ENCODE measurements at places on chromosomes 3 and 15.
A peak's percentile ranks its signal among the peaks of the same experiment; 100 is the strongest.

DNA sequence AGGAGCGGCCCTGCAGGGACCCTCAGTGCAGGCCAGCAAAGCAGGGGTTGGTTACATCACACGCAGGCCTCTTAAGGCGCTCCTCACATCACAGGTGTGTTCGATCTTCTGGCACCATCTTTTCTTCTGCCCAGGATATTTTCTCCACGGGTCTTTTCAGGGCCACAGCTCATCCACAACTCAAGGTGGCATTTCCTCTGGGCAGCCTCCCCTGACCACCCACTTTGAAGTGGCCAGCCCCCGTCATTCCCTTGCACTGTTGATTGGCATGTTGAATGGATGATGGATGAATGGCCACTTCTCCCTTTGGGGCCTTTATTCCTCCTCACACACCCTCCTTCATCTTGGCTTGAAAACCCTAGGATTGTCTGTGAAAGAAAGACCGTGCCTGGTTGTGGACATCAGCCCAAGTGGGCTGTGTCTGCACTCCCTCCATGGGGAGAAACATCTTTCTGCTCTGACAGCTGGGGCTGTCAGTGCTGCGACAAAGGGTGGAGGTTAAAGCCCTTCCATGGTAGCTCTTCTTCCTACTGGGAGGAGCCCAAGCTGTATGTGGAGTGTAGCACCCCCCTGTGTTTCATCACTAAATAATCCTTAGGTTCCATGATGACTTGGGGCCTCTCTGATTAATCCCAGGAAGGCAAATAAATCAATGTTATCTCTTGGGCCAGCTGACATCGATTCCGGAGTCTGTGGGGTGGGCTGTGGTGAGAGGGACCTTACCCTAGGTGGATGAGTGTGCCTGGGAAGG is 102.5 kb downstream of the EPHB1 start:
- DNase-seq: no peak

DNA sequence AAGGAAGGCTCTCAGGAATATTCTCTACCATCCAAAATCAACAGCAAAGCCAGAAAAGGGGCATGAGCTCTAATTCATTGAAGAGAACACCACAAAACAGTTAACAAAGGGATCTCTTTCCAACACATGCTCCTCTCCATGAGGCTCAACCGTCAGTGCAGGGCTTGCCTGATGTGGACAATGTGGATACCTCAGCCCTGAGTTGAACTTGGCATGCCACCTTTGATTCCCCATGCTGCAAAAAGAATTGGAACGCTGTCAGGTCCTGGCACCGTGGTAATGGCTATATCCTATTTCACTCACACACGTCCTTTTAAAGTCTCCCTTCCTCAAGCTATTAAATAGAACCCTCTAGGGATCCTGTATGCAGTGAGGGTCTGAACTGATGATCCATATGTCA is 30.7 kb upstream of the IP6K2 start:
- no peak for DNase-seq

DNA sequence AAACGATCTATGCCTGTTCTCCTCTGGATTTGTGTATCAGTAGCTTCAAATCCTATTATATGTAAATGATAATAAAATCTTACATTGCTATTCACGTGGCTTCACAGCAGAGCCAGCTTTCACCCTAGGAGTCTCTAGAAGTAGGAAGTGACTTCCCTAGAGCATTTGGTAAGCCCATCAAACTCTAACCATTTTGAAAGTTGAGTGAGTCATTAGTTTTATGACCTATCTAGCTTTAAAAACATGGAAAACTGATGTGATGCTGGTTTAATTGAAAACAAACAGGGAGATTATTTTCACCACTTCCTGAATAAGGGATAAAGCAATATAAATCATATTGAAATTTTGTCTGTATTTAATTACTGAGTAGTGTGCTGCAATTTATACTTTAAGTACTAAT is 275.2 kb downstream of the EPHA6 start:
- no peak for DNase-seq

DNA sequence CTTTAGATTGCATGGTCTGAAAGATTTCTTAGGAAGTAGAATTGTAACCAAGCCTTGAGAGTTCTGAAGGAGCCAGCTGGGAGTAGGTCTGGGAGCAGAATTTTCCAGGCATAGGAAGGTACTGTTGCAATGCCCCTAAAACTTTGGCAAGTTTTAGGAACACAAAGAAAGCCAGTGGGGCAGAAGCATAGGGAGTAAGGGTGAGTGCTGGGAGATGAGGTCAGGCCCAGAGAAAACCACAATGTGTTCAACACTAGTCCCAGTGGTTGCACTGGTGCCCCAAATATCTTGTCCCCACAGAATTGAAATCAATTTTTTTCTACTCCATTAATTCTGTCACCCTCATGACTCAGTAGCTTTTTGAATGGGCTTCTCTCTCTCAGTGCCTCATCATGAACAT is 120.7 kb upstream of the GALNT15 start:
- DNase-seq: no peak

DNA sequence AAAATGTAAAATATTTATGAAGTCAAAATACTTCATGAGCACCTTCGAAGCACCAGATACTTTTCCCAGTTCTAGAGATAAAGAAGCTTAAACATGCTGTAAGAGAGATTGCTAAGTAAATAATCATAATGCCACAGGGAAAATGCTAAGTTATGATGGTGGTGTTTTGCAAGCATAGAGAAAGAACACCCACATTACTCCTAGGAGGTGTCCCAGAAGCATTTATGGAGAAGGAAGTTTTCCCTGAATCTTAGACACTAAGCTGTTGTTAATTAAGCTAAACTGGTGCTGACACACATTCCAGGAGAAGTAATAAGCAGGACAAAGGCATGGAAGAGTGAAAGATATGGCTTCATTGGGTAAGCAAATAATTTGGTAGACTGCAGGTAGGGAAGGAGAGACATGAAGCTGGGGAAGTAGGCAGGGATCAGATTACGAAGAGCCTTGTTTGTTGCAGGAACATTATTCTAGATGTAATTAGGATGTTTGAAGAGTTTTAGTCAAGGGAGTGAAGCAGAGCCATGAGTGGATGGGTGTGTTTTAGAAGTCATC is 40.4 kb upstream of the CHMP2B start:
- no peak for DNase-seq

DNA sequence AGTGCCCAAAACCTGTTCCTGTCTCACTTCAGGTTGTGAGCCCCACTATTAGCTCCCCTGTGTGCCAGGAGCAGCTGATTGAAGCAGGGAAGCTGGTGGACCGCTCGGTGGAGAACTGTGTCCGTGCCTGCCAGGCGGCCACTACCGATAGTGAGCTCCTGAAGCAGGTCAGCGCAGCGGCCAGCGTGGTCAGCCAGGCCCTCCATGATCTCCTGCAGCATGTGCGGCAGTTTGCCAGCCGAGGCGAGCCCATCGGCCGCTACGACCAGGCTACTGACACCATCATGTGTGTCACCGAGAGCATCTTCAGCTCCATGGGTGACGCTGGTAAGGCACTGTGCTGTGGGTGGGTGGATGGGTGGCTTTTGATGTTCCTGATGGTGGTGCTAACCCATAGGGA is 334.1 kb upstream of the TPM1 start:
- DNase-seq: no peak

GRCh38 chr15:84749111-84749991 is 959 bp downstream of the ZNF592 start:
- DNase-seq: no peak

- DNase-seq: no peak
Measured at GRCh38 chr15:48981941-48982340, 18.2 kb upstream of the SHC4 start.

DNA sequence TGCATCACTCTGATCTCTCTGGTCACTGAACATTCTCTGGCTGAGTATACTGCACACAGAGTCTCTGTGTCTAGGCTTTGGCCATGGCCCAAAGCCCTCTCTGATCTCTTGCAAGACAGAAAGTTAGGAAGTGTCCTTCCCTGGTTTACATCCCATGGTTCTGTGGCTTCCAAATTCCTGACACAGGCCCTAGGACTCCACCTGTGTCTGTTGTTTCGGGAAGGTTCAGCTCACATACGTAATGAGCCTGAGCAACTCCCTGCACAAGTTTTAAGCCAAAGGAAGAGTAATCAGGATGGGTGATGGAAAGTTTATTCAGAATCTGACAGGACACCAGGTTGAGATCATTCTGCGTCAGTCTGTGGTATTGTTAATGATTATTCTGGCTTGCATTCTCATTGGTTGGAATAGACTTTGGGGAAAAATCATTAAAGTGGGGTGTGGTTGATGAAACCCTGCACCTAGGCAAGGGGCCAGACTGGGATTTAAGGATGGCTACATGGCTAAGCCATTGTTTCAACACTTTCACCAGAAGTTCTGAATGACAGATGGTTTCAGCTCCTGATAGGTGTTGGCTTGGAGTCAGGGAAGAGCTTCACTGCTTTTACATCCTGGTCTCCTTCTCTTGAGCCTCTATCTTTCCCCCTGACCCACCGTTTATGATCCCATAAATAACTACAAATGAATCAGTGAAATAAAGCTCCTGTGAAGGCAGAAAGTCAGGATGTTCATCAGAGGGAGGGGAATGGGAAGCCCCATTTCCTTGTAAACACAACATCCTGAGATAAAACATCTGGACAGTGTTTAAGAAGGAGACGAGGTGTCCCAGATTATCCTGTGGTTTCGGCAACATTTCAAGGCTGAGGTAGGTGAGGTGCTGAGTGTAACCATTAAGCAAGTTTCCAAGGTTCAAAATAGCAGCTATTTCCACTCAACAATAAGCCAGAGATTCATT is 14.1 kb downstream of the LCMT2 start:
- no peak for DNase-seq

- no peak for DNase-seq
Measured at GRCh38 chr3:108538083-108538482, 27.7 kb upstream of the MYH15 start.

GRCh38 chr3:27279123-27279522 is 90.1 kb downstream of the NEK10 start:
- no peak for DNase-seq

DNA sequence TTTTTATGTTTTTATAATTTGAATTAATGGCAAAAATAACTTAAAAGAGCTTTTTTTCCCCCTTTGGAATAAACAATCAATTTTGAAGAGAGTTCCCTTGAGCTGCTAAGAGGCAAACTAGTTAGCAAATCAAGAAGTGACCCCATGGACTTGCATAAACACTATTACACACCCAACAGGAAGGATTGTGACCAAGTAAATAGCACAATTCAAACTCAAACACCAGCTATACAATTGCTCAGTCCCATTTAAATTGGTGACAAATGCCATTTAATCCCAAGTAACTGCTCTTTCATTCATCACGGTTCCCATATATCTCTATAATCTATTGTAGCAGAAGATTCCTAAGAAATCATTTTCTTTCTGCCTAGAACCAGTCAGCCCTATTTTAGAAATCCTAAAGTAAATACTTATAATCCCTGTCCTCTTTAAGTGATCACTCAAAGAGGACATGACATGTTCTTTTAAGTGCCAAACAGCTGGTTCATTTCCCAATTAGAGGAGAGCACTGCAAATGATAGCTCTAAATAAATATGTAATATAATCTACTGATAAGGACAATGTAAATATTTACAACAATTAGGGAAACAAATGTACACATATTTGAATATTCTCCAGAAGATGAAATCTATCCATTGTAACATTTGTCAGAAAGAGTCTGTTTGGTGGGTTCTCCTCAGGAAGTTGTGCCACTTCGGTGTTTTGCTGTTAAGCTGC is 137.8 kb upstream of the ADAMTS9 start:
- DNase-seq: peak; percentile 21
